Ureter (tissue), 1 donor: ENCODE measurements at places on chromosomes 5 and 9. TPM values are rescaled to one million over a fixed set of nuclear protein-coding genes. Genes with fewer than 3 reads are reported as not detected.

Gene SHROOM1
- total RNA-seq = 263 TPM

GRCh38 chr5:148511810-148512347, 128.1 kb downstream of the FBXO38 start:
- no peak for DNase-seq

Gene CCDC192
- total RNA-seq = 1.2 TPM

GRCh38 chr9:36147441-36148175, 11.1 kb downstream of the GLIPR2 start:
- no peak for DNase-seq

Gene FIBCD1
- total RNA-seq = not detected

Gene ACSL6
- 0.81 TPM for total RNA-seq

Gene OTULIN
- 35.1 TPM for total RNA-seq

- DNase-seq = no peak
Measured at GRCh38 chr5:68093455-68094159, 121.9 kb upstream of the PIK3R1 start.

DNA sequence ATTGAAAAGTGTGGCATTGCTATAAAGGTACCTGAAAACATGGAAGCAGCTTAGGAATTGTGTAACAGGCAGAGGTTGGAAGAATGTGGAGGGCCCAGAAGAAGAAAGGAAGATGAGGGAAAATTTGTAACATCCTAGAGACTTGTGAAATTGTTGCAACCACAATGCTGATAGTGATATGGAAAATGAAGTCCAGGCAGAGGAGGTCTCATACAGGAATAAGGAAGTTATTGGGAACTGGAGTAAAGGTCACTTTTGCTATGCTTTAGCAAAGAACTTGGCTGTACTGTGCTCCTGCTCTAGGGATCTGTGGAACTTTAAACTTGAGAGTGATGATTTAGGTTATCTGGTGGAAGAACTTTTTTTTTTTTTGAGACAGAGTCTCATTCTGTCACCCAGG, 43.5 kb downstream of the PTPDC1 start:
- no peak for DNase-seq

- no peak for DNase-seq
Measured at GRCh38 chr5:154937186-154937717, 759 bp downstream of the GEMIN5 start.

- DNase-seq = no peak
Measured at GRCh38 chr5:170345971-170346370, 43.2 kb downstream of the KCNMB1 start.

Gene DMRT3
- total RNA-seq = not detected

Gene CYLC2
- total RNA-seq = not detected

DNA sequence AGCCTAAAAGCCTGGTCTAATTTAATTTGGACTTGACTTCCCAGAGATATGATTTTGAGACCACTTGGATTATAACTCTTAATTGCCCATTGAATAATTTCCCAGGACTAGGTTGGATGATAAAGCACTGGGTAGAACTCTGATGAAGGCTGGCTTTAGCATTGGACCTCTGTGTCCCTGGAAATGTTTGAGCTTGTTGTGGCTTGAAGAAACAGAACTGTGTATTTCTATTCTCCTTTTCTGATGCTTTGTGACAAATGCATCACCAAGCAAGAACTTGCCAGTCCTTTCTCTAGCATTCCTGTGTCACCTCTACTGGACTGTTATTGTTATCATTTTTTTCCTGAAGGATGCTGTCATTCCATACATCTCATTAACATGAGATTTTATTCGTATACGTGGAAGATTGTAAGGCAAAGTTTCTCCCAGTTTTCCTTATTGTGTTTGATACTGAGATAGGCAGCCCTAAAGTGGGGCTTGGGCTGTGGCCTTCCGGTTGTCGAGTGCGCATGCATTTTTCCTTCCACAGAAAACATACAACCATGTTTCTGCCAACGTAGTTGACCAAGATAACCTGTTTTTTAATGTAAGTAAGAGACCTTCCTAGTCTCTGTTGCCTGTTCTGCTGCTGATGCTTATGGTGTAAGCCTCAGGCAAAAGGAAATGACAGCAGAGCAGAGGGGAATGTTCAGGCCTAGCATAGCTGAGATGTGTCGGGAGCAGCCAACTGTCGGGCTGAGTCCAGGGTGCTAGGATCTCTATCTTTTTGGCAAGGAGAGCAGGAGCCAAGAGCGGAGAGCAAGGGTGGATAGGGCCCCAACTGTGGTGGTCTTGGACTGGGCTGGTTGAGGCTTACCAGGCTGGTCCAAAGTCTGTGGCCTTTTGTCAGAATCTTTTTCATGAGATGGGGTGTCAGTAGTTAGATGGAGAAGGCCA, 2.3 kb downstream of the NTRK2 start:
- DNase-seq = no peak

Gene CDC20B
- not detected for total RNA-seq
